ENCODE measurements at places on chromosomes 6 and 20. TPM values are rescaled to one million over a fixed set of nuclear protein-coding genes. Genes with fewer than 3 reads are reported as not detected.

DNA sequence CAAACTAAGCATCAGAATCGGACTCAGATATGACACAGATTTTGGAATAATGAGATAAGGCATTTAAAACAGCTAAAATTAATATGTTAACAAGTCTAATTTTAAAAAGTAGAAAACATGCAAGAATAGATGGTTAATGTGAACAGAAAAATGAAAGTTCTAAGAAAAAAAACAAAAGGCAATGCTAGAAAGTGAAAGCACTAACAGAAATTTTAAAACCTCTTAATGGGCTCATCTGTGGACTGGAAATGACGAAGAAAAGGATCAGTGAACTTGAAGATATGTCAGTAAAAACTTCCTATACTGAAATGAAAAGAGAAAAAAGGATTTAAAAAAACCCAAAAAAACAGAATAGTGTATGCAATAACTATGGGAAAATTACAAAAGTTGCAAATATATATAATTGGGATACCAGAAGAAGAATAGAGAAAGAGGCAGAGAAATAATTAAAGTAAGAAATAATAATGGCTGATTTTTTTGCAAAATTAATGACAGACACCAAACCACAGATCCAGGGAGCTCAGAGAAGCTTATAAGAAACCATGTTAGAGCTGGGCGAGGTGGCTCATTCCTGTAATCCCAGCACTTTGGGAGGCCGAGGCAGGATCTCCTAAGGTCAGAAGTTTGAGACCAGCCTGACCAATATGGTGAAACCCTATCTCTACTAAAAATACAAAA, 61.7 kb upstream of the KIF13A start:
- no peak overlapping the region for H3K27ac ChIP-seq
- no peak for DNase-seq
- H3K4me1 ChIP-seq = no peaks in the 10 kb centered on the region
- no peaks in the 10 kb centered on the region for H3K36me3 ChIP-seq

DNA sequence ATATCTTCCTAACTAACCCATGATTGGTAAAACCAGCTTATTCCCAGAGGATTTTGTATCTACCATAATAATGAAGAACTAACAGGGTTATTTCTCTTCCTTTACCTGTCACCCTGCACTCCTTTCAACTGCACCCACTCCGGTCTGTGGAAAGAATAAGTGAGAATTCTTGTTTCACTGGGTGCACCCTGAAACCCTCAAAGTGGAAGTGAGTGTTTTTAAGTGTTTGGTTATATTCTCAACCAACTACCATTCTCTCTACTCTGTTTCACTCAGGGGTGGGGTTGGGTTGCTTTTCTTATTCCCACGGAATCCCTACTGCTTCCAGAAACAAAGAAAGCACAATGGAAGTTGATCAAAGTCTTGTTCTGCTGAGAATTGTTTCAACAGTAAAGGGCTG, 42.6 kb upstream of the KHDRBS2 start:
- no peaks in the 10 kb centered on the region for H3K36me3 ChIP-seq
- H3K27me3 ChIP-seq = no peaks in the 10 kb centered on the region
- no peak for DNase-seq
- no peak overlapping the region for H3K4me3 ChIP-seq
- H3K27ac ChIP-seq = no peak overlapping the region

ARFGEF3 gene
- total RNA-seq = 22.6 TPM

- H3K27me3 ChIP-seq = no peaks in the 10 kb centered on the region
- no peak overlapping the region for H3K4me3 ChIP-seq
- DNase-seq = no peak
- H3K27ac ChIP-seq = no peak overlapping the region
- H3K36me3 ChIP-seq = no peaks in the 10 kb centered on the region
Observed at GRCh38 chr6:43127877-43128276, 43.2 kb upstream of the SRF start.

GRCh38 chr6:3131695-3132094, 13.2 kb downstream of the BPHL start:
- peaks cover 3% of the 10 kb centered on the region for H3K36me3 ChIP-seq
- no peak overlapping the region for H3K4me3 ChIP-seq
- DNase-seq = no peak
- no peaks in the 10 kb centered on the region for H3K4me1 ChIP-seq
- no peak overlapping the region for H3K27ac ChIP-seq
- H3K27me3 ChIP-seq = no peaks in the 10 kb centered on the region

DNA sequence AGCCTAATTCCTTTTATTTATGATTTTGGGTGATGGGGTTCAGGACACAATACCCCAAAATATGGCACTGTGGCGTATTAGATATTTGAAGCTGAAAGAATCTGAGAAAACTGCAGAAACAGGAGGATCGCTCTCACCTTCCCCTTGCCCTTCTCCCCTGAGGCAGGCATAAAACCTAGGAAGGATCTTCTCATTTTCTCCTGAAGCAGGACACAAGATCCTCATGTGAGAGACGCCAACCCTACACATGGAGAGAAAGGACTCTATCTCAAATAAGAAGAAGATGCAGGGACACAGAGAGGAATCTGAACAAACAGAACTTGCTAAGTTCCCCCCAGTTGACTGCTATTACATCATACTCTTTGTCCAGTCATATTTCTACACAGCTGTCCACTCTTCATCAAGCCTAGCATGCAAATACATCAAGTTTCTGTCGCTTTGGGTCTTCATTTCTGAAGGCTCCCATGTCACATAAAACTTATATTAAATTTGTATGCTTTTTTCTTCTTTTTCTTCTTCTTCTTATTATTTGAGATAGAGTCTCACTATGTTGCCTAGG, 109.0 kb downstream of the DTNBP1 start:
- no peaks in the 10 kb centered on the region for H3K4me1 ChIP-seq
- H3K4me3 ChIP-seq = no peak overlapping the region
- H3K27ac ChIP-seq = no peak overlapping the region
- DNase-seq = no peak

- no peaks in the 10 kb centered on the region for H3K4me1 ChIP-seq
- DNase-seq = peak; percentile 66
- no peaks in the 10 kb centered on the region for H3K27me3 ChIP-seq
- H3K4me3 ChIP-seq = no peak overlapping the region
- no peaks in the 10 kb centered on the region for H3K36me3 ChIP-seq
Observed at GRCh38 chr6:147390909-147391536, 117.5 kb upstream of the SAMD5 start.

- no peak overlapping the region for H3K4me3 ChIP-seq
- no peaks in the 10 kb centered on the region for H3K36me3 ChIP-seq
- DNase-seq = no peak
- H3K27ac ChIP-seq = no peak overlapping the region
Observed at GRCh38 chr6:81552644-81553043, 199.8 kb downstream of the TENT5A start.

GRCh38 chr20:986733-987355, 15.3 kb downstream of the RSPO4 start:
- no peaks in the 10 kb centered on the region for H3K4me1 ChIP-seq
- no peaks in the 10 kb centered on the region for H3K36me3 ChIP-seq
- DNase-seq = no peak
- H3K27ac ChIP-seq = no peak overlapping the region
- H3K27me3 ChIP-seq = no peaks in the 10 kb centered on the region

DNA sequence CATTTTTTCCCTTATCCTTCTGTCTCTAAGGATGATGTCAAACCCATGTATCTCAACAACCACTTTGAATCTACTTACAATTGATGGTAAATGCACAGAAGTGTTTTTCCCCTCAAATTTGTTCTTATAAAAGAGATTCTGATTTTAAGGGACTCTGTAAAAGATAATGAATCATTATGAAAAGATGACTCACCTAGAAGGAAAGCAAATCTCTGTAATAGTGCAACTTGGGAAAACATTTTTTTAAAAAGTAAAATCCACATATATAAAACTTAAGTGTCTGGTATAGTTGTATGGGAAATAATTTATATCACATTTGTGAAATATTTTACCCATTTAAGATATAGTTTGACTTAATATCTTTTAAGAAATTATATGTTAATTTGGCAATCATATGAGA, 137.0 kb downstream of the TINAG start:
- no peak overlapping the region for H3K27ac ChIP-seq
- no peak overlapping the region for H3K4me3 ChIP-seq
- H3K27me3 ChIP-seq = no peaks in the 10 kb centered on the region
- no peak for DNase-seq
- H3K36me3 ChIP-seq = no peaks in the 10 kb centered on the region

DNA sequence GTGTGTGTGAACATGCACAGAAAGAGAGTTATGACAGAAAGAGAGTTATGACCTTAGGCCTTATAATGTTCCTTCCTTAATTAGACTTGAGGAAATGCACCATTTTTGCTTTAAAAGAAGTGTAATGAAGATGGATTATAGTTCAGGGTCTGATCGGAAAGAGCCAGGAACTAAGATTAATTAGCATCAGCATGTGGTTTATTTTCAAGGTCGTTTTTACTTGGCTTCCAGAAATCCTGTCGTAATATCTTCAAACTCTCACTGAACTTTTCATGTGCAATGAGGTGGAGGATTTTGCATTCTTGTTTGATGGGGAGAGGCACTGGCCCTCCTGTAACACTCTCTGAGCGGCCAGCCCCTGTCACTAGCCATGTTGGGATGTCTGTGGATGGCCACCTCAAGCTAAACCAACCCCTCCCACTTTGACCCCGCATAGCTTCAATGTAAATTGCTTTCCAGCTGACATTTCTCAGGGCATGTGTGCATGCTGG, 116.8 kb downstream of the CDC5L start:
- no peaks in the 10 kb centered on the region for H3K4me1 ChIP-seq
- H3K36me3 ChIP-seq = no peaks in the 10 kb centered on the region
- H3K27me3 ChIP-seq = no peaks in the 10 kb centered on the region

GRCh38 chr6:107728564-107728897, 95.6 kb downstream of the SCML4 start:
- H3K27me3 ChIP-seq = no peaks in the 10 kb centered on the region
- H3K36me3 ChIP-seq = no peaks in the 10 kb centered on the region
- no peak overlapping the region for H3K27ac ChIP-seq
- no peak overlapping the region for H3K4me3 ChIP-seq
- H3K4me1 ChIP-seq = no peaks in the 10 kb centered on the region

SRMS gene
- not detected for total RNA-seq

DNA sequence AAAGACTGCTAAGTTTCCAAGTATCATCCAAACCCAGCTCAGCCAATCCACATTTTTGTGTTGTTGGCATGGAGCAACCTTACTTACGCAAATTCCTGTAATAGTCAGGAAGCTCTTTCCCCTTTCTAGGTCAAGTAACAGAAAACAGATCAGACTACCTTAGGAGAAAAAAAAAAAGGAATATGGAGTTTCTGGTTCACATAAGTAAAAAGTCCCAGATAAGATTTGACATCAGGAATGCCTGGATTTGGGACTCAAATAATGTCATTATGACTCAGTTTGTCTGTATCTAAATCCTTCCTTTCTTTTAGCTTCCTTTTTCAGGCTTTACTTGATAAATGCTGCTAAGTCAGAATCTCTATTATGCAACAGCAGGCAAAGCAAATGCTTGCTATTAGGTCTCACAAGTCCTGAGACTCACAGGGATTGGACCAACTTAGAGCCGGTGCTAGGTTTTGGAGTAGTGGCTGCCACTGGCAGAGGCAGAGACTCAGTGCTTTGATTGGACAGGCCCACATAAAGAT, 44.5 kb downstream of the NCOA7 start:
- peaks cover 62% of the 10 kb centered on the region for H3K4me1 ChIP-seq
- no peaks in the 10 kb centered on the region for H3K27me3 ChIP-seq
- no peak overlapping the region for H3K4me3 ChIP-seq
- H3K36me3 ChIP-seq = no peaks in the 10 kb centered on the region
- H3K27ac ChIP-seq = peak overlapping the region; percentile 69

- no peaks in the 10 kb centered on the region for H3K36me3 ChIP-seq
- no peak for DNase-seq
- H3K27me3 ChIP-seq = no peaks in the 10 kb centered on the region
- no peak overlapping the region for H3K4me3 ChIP-seq
Observed at GRCh38 chr6:147639279-147639678, 130.8 kb downstream of the SAMD5 start.

GRCh38 chr20:48832405-48832730, 4.6 kb upstream of the PREX1 start:
- no peak overlapping the region for H3K4me3 ChIP-seq
- H3K4me1 ChIP-seq = peaks cover 6% of the 10 kb centered on the region
- H3K36me3 ChIP-seq = no peaks in the 10 kb centered on the region
- peak overlapping the region; percentile 88 for H3K27ac ChIP-seq
- peaks cover 14% of the 10 kb centered on the region for H3K27me3 ChIP-seq

GUCA1A gene
- not detected for total RNA-seq

GGTLC1 gene
- total RNA-seq = 22.4 TPM

RIPPLY2 gene
- total RNA-seq = not detected

GRCh38 chr6:166612471-166612881, 14.6 kb downstream of the RPS6KA2 start:
- no peak overlapping the region for H3K4me3 ChIP-seq
- no peaks in the 10 kb centered on the region for H3K27me3 ChIP-seq
- H3K27ac ChIP-seq = no peak overlapping the region
- H3K4me1 ChIP-seq = peaks cover 6% of the 10 kb centered on the region
- no peaks in the 10 kb centered on the region for H3K36me3 ChIP-seq

BCAS1 gene
- total RNA-seq = 0.99 TPM

DNA sequence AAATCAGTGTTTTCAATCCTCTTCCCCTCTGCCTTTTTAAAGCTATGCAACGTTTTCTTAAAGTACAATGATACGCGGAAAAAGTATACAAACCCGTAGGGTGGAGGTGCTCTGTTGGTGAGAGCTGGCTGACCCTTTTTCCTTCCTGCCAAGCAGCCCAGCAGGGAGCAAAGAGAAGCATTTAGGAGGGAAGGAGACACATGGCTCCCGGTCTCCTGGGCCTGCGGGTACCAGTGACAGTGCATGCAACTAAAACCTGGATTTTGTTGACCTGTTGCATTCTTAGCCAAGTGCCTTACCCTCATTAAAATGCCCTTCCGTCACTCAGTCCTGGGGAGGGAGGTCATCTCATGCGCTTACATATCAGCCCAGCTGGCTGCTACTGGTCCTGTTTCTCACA, 87.2 kb downstream of the SLX4IP start:
- no peaks in the 10 kb centered on the region for H3K36me3 ChIP-seq
- no peaks in the 10 kb centered on the region for H3K27me3 ChIP-seq
- no peak overlapping the region for H3K4me3 ChIP-seq
- DNase-seq = no peak
- no peaks in the 10 kb centered on the region for H3K4me1 ChIP-seq
- H3K27ac ChIP-seq = no peak overlapping the region

GRCh38 chr20:64063389-64064144, 569 bp downstream of the TCEA2 start:
- peak overlapping the region; percentile 95 for H3K4me3 ChIP-seq
- H3K36me3 ChIP-seq = no peaks in the 10 kb centered on the region
- no peak for DNase-seq
- no peaks in the 10 kb centered on the region for H3K27me3 ChIP-seq

BPIFB1 gene
- 0.23 TPM for total RNA-seq

DNA sequence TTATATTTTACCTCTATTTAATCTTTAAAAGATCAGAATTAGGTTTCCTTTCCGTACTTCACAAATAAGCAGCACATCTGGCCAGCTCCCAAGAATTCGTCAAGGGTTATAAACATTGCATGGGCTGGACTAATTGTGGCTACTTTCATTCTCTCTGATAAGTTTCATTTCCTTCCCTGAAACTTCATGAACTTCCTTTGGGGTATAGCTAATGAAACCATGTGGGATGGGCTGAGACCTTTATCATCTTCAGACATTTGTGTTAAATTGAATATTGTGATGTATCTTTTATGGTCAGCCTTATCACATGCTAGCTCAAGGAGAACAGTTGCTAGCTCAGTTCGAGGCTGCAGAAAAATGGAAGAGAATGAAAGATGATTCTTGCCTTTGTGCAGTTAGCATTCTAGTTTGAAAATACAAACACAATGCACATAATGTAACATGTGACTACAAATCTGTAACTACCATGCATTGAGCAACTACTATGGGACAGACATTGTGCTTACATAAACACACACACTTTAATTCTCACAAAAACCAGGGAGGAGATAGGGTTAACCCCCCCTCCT, 1.7 kb upstream of the GMPR start:
- H3K4me3 ChIP-seq = peak overlapping the region; percentile 1
- no peaks in the 10 kb centered on the region for H3K36me3 ChIP-seq
- peaks cover 21% of the 10 kb centered on the region for H3K27me3 ChIP-seq

MRPS10 gene
- total RNA-seq = 25.4 TPM

Data from left lung (tissue), 14 donors.